ENCODE measurements at places on chromosomes 1 and 21. TPM values are rescaled to one million over a fixed set of nuclear protein-coding genes. Genes with fewer than 3 reads are reported as not detected.

Gene SPRR4
- total RNA-seq: not detected

Gene DENND2C
- 0.59 TPM for total RNA-seq

Gene CLDN14
- total RNA-seq: not detected

Gene C1orf210
- not detected for total RNA-seq

Gene IFI44L
- 2.3 TPM for total RNA-seq

Gene SYCP1
- not detected for total RNA-seq

Gene ZC3H12A
- total RNA-seq: 33.8 TPM

Gene CLCNKA
- total RNA-seq: not detected

- no peak for DNase-seq
Observed at GRCh38 chr1:183879494-183879893, 74.6 kb downstream of the RGL1 start.

GRCh38 chr1:187985897-187986654 is 1157.3 kb downstream of the PLA2G4A start:
- DNase-seq: no peak

GRCh38 chr1:44862829-44863401 is 19.9 kb upstream of the PTCH2 start:
- no peak for DNase-seq

DNA sequence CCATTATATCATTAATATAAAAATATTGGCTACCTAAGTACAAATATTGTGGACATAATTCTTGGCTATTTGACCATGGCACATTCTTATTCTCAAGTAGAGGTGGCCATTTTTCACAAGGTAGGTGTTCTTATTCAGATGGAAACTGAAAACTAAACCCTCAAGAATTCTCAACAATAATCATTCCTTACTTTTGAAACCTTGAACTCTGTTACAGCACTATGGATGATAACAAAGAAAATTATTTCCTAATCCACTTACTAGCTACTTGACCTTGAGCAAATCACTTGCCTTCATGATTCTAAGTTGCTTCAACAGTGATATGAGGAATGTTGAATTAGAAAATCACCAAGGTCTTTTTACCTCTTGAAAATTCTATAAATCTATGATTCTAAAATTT is 482.2 kb downstream of the PTPRC start:
- no peak for DNase-seq

DNA sequence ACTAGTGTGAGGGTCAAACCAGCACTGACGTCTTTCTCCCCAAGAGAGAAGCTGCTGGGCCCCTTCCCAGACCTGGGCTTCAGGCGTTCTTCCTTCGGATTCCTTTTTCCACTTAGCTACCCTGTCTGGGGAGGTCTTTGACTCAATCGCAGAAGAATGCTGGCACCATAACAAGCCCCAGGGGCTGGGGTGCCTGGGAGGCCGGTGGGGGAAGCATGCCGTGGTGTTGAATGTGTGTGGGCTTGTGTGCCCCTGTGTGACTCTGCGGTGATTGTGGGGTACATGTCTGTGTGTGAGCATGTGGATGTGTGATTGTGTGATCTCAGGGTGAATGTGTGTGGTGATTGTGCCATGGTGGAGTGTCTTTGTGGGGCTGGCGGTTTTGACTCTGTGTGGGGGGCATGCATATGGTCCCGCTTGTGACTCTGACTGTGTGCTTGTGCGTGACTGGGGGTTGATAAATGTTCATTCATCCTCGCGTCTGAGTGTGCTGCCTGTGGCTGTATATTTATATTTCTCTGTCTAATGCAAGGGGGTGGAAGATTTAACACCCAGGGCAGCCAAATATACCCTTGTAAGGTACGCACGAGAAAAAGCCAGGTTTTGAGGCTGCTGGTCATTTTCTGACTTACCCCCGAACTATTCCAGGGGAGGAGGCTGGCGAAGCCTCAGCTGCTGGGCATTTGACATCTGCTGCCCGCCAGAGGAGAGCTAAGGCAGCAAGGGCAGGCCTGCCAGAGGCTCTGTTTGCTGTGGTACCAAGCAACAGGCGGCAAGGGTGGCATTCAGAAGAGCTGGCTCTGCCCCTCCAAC is 1.1 kb upstream of the SYNC start:
- no peak for DNase-seq

DNA sequence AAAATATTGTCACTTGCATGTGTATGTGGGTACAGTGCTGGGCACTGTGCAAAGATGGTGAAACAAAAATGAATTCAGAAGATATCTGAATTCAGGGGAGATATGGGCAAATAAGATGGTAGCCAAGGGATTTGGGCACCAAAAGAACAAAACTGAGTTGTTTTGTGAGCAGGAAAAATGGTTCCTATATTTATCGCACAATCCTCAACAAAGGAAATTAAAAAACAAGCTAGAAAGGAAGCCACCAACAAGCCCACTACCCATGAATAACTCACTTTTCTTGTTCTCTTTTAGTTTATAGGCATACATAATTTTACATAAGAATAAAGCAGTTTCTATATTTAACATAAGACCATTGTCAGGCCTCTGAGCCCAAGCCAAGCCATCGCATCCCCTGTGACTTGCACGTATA is 40.7 kb upstream of the VASH2 start:
- no peak for DNase-seq

GRCh38 chr1:151934048-151934493 is 24.8 kb upstream of the THEM4 start:
- DNase-seq: peak; percentile 59

DNA sequence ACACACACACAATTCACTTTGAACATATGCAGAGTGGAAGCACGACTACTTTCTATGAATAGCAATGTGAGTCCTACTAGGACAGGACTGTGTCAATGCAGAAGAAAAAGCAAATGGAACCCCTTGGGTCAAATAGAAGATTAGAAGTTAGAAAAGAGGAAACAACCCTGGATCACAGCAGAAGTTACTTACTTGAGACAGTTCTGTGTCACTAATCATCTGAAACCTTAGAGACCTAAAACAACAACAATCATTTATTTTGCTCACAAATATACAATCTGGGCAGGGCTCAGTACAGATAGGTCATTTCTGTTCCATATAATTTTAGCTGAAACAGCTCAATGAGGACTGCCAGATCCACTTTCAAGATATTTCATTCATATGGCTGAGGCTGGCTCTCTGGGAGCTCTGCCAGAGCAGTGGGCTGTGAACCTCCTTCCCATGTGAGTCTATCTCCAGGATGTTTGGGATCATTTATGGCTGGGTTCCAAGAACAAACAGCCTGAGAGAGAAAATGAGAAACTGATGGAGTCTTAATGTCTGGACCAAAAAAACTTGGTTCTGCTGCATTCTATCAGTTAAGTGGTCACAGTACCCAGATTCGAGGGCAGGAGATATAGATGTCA is 42.5 kb upstream of the IL10 start:
- no peak for DNase-seq

- no peak for DNase-seq
Observed at GRCh38 chr1:158112994-158113758, 67.5 kb upstream of the CD1D start.

GRCh38 chr1:32892368-32893197 is 6.3 kb downstream of the HPCA start:
- no peak for DNase-seq

DNA sequence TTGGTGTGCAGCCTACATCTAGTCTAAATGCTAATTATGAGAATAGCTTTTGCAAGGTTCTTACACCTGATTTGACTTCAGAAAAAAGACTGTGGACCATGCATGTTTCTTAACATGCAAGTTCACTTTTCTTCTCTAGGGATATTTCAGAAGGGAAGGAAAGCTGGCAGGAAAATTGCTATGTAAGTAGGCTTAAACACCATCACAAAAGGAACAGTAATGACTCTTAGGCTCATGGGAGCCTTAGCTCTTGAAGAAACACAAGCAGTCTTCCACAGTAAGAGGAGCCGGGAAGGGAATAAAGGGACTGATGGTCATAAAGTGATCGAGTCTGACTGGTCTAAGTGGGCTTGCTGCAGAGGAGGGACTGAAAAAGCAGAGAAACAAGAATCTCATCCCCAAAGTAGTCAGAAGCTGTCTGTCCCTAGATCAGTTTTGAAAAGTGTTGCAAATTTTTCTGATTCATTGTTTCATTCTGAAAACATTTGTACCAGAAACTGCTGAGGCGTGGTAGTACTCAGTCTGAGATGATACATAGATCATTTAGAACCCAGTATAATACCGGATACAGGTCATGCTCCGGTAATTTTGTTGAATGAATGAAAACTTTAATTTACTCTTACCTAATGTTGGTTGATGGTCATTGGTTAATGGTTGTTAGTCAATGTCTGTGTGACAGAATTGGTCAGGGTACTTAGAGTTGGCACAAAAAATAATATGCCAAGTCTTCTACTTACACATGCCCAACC is 40.9 kb downstream of the SMYD2 start:
- DNase-seq: no peak

- no peak for DNase-seq
Observed at GRCh38 chr1:114315631-114316030, 162.0 kb upstream of the SYT6 start.

DNA sequence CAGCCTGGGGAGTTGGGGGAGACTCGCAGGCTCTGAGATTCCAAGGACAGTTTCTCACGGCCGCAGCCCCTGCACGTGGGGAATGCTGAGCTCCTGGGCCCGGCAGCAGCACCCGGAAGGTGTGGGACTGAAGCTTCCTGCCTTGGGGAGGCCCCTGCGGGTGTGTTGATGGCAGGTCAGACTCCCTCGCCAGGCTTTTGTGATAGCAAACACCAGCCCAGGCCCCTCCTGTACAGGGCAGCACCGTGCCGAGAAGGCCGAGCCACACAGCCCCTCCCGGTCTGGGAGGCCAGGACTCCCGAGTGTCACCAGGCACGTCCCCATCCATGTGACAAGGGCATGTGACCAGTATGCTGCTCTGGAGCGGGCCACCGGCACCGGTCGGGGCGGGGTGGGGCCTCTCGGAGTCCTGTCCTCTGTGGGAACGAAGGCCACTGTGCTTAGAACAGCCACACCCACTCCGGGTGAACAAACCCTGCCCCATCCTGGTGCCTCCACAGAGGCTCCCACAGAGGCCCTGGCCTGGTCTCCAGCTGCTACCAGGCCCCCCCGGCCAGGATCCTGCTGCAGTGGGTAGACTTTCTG is 31.1 kb upstream of the ARHGEF16 start:
- no peak for DNase-seq

GRCh38 chr1:228136901-228137300 is 3.2 kb upstream of the GUK1 start:
- DNase-seq: peak; percentile 65

GRCh38 chr1:3276341-3276800 is 178.1 kb upstream of the ARHGEF16 start:
- no peak for DNase-seq

GRCh38 chr1:81660286-81660685 is 140.4 kb upstream of the ADGRL2 start:
- no peak for DNase-seq

GRCh38 chr1:23083714-23084480 is 64.6 kb downstream of the KDM1A start:
- DNase-seq: no peak

DNA sequence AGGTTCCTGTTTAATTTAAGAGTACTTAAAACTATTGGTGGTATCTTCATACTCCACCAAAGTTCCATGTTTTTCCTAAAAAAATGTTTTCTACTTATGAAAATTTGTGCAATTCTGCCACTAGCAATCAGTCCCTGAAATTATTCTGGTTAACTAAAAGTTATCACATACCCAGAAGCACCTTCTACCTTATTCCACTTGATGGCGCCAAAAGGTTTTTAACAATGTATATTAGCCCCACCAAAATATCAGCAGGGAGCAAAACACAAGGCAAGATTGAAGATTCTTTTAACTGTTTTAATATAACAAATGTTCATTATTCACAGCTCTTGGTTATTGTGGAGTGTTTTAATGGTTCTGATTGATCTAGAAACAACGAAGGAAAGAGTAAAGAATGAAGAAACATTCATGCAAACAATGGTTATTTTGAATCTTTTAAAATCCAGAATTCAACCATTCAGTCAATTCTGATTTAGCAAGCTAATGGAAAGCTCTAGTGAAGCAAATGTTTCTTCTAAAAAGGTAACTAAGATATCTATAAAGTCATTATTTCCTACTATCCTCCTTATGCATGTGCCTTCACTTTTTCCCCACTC is 67.2 kb downstream of the TTLL7 start:
- DNase-seq: no peak

- no peak for DNase-seq
Observed at GRCh38 chr1:111221633-111222291, 5.8 kb upstream of the CHI3L2 start.

GRCh38 chr1:211614615-211615014 is 35.7 kb upstream of the SLC30A1 start:
- DNase-seq: no peak

DNA sequence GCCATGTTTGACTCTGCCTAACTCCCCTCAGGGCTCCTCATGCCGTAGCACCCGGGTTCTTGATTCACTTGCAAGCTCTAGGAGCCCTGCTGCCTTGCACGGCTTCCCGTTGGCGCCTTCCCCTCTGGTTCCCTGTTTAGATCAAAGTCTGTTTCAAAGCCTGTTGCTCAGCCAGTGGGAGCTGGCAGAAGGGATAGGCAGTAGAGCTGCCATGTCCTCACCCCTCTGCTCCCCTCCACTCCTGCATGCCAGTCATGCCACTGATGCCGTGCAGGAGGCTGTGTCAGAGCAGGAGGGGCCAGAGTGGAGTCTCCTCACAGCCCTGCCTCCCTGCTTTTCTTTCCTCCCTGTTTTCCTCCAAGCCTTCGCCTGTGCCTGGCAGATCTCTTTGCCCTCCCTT is 26.5 kb downstream of the HMGCS2 start:
- no peak for DNase-seq

DNA sequence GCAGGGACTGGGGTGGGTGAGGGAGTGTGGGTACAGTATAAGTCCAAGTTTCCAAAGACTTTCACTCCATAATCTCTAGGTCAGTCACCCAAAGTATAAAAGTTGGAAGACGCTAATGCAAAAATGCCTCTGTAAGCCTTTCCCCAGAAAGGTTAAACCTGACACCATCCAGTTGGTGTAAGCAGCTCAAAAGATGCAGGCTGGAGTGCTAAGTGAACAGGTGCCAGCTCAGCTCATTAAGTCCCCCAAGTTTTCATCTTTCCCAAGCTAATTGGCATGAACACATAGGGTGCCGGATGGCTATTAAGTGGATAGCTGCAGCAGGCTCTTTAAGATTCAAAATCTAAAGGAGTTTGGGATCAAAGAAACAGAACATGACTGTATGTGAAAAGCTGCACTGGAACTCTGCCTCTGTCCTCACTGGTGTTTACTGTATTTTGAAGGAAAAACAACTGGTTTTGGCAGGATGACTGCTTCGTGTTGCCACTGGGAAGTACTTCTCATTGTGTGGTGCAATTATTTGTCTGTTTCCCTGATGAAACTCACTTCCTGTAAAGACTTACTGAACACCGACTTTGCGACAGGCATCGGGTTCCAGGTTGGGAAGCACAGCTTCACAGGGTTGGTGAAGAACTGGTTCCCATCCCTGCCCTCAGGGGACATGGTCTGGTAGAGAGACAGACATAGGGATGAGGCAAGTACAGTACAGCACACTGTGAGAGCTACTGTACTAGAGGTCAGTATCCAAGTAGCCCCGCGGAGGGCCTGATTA is 152.7 kb downstream of the DAB1 start:
- no peak for DNase-seq

- DNase-seq: no peak
Observed at GRCh38 chr1:183303901-183304300, 114.3 kb downstream of the NMNAT2 start.

GRCh38 chr1:55695552-55695951 is 480.4 kb upstream of the USP24 start:
- DNase-seq: no peak
